Stimulated activated CD8-positive, alpha-beta memory T cell treated with anti-CD3 and anti-CD28 coated beads, Interleukin-4, amount 100 ng/mL, for 4 hours (primary cell): ENCODE measurements at places on chromosomes 7 and 10.

GRCh38 chr7:120919466-120919865, 31.1 kb upstream of the ING3 start:
- no peak for DNase-seq

GRCh38 chr10:11373717-11374171, 237.7 kb downstream of the USP6NL start:
- DNase-seq, result no peak

DNA sequence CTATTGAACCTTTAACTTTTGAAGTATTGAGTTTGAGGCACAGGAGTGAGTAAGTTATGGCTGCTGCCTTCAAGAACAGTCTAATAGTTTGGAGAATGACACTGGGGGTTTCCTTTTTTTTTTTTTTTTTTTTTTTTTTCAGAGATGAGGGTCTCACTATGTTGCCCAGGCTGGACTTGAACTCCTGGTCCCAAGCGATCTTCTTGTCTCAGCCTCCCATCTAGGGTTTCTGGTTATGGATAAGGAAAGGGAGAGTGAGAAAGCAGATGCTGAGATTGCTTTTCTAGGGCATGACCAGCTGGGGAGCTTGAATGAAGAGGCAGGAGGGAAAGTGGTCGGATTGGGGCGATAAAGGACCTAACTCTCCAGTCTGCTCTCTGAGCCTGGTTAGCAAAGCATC, 59.9 kb upstream of the BTRC start:
- no peak for DNase-seq

DNA sequence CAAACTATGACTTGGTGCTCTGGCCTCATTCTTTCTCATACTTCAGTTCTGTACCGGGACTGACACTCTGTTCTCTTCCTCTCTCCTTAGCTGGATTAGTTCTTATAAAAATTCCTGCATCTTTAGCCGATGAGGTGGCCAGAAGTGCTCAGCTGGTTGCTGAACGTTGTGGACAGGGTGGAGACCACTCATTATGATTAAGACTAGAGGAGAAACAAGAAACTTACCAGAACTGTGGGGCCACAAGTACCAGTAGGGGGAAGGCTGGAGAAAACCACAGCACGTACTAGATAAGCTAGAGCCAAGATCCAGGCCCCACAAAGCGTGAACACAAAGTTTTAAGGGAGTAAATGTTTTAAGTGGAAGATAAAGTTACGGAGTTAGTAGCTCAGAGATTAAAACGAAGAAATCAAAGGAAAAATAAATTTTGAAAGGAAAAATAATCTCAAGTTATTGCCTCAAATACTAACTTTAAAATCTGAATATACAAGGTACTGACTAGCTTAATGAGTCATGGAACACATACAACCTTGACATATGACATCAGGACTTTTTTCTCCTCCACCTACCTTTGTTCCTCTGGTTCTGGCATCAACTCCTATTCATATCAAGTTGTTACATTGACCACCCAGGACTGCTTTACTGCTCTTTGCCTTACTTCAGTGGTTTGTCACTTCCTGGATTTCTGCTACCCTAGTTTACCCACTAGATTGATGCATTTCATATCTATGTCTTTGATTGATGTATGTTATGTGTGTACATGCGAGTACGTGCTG, 469.0 kb downstream of the TFEC start:
- DNase-seq, result no peak

DNA sequence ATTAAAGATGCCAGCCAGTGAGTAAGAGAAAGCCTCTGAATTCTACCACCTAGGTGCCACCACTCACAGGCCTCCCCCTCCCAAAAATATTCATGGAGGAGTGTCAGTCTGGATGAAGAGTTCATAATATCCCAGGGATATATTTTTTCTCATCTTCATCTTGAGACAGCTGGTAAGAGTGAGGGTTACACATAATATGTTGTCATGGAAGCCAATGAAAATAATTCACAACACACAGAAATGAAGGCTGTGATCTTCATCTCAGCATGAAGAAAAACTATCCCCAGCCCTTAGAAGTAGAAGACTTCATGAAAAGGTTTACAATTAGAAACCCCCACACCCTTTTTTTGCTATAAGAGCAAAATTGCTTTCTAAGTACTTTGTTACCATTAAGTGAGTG, 175.6 kb downstream of the DNAH11 start:
- DNase-seq, result no peak

DNA sequence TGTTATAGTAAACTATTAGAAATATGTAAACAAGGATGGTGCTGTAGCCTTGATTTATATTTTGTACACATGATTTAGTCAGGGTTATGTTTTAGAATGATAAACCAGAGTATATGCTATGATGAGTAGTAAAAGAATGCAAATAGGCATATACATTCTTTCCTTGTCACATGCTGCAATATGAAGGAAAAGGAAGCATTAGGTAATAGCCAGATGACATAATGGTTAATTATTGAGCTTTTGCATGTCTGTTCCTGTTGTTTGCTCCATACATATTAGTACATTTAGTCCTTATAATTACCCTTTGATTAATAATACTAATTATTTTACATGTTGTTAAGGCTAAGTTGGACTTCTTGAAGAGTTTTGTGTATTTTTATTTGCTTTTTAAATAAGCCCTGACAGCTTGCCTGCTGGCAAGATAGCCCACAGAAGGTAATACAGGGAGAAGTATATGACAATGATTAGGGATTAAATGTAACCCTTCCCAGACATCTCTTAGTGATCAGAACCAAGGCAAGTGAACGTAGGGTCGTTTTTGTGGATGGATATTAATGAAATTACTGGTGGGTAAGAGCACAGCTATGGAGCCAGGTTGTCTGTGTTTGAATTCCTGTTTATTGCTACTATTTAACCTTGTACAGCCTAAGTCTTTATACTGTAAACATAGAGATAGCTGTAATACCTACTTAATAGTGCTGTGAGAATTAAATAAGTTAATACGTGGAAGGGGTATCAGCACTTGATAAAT, 68.4 kb downstream of the PHTF2 start:
- no peak for DNase-seq
